ENCODE measurements at places on chromosomes 7 and 10.
A peak's percentile ranks its signal among the peaks of the same experiment; 100 is the strongest.

DNA sequence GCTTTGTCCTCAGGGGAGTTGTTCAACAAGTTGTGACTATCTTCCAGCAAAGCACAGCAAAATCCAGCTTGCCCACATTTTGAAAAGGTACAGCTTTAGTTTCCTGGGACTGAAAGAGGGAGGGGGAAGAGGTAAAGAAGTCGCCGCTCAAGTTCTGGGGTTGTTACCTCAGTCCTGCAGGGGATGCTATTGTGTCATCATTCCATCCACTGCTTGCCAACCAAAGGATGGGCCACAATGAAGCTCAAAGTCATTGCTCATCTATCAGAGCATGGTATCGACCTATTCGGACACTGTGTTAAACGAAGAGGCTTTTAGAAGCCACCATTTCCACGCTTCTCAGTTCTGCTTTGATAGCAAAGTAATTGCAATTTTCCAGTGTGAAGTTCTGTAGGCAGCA, 34.3 kb downstream of the NPY start:
- no peak for DNase-seq
- no peaks in the 10 kb centered on the region for H3K36me3 ChIP-seq
- H3K27ac ChIP-seq: no peak overlapping the region
- H3K27me3 ChIP-seq: no peaks in the 10 kb centered on the region
- H3K4me1 ChIP-seq: no peaks in the 10 kb centered on the region
- H3K4me3 ChIP-seq: no peak overlapping the region

DNA sequence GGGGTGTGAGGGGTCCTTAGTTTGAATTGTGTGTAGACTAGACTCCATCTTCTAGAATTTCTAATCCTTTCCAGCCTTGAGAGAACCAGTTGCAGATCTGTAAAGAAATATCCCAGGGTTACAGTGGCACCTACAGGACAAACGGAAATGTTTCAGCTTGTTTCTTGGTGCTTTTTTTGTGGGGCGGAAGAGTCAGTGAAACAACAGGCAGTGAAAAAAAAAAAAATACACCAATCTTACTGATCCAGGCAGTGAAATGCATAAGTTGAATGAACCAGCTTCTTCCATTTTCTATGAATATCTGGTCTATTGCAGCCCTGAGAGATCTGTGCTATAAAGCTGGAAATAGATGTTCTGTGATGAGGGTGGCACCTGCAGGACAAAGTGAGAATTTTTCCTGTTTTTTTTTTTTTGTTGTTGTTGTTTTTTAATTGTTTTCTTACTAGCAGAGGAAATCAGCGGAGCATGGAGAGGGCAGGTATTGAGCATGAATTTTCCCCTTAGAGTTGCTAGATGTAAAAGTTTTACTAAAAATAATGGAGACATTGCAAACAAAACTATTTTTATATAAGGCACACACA, 81.9 kb upstream of the DYNC1I1 start:
- H3K4me1 ChIP-seq: no peaks in the 10 kb centered on the region
- no peaks in the 10 kb centered on the region for H3K36me3 ChIP-seq
- DNase-seq: no peak
- H3K4me3 ChIP-seq: no peak overlapping the region

DNA sequence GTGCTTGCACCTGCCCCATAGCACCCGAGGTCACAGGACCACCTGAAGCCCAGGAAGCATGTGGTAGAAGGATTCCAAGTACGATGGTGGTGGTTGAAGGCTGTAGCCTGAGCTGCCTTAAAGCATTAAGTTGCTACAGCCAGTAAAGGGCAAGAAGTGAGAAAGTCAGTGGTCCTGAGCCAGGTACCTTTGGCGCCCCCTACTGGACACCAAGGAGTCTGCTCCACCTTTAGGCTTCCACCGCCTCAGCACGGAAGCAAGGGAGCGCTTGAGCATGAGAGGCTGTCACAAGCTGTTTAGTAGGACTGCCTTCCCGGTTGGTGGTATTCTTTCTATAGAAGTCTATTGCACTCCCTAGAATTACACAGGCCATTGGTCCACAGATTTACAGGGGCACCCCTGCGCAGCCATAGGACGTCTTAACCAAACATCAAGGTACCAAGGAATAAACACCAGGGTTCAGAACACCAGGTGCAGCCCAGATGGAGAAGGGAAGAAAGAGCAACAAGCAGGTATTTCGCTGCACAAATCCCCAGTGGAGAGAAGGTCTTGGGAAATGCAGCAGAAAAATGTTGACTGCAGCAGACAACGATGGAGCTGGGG, 2.2 kb downstream of the CRTAC1 start:
- no peaks in the 10 kb centered on the region for H3K36me3 ChIP-seq
- H3K4me3 ChIP-seq: no peak overlapping the region
- peak; percentile 79 for DNase-seq
- H3K27ac ChIP-seq: no peak overlapping the region
- H3K27me3 ChIP-seq: peaks cover 65% of the 10 kb centered on the region
- H3K4me1 ChIP-seq: peaks cover 13% of the 10 kb centered on the region

GRCh38 chr10:104337985-104338735, at the start of gene ITPRIP:
ITPRIP (minus strand) TSS chr10:104338465; CDS start chr10:104316051, 22,414 bp downstream.
- peak; percentile 89 for DNase-seq
- peak within 1 kb of the TSS; percentile 91 for H3K4me3 ChIP-seq
- H3K27ac ChIP-seq: peak within 1 kb of the TSS; percentile 97
- peaks cover 52% of the 10 kb centered on the region for H3K4me1 ChIP-seq
- H3K27me3 ChIP-seq: no peaks in the 10 kb centered on the region
- peaks cover 4% of the 10 kb centered on the region for H3K36me3 ChIP-seq

- H3K27ac ChIP-seq: peak within 1 kb of the TSS; percentile 68
- no peaks in the 10 kb centered on the region for H3K27me3 ChIP-seq
- peaks cover 14% of the 10 kb centered on the region for H3K4me1 ChIP-seq
- peak within 1 kb of the TSS; percentile 80 for H3K4me3 ChIP-seq
- H3K36me3 ChIP-seq: no peaks in the 10 kb centered on the region
- peak; percentile 87 for DNase-seq
These were observed at the start of gene HTRA1 for GRCh38 chr10:122461367-122461728. HTRA1 (plus strand) TSS chr10:122461553; CDS start chr10:122461653, 100 bp downstream.

- no peaks in the 10 kb centered on the region for H3K36me3 ChIP-seq
- no peak for DNase-seq
- H3K27ac ChIP-seq: no peak overlapping the region
- H3K27me3 ChIP-seq: peaks cover 9% of the 10 kb centered on the region
- no peak overlapping the region for H3K4me3 ChIP-seq
- H3K4me1 ChIP-seq: no peaks in the 10 kb centered on the region
These were observed 391.3 kb downstream of the DNAJB6 start for GRCh38 chr7:157727964-157728615.

DNA sequence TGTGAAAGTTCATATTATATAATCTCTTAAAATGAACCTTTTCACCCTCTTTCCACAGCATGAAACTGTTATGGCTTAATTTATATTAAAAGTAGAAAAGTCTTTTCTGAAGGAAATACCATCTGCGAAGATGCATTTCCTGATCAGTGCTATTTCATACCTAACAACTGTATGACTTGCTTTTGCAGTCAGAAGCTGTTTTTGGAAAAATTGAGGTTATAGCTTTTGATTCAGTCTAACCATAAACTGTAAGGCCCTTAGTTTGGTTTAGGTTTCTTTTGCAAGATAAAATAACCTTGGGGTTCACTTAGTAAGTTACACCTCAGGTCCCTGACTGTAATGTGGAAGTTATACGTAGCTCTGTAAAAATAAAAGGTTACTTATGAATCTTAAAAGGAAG, 22.7 kb upstream of the PARP12 start:
- no peak overlapping the region for H3K27ac ChIP-seq
- H3K36me3 ChIP-seq: peaks cover 18% of the 10 kb centered on the region
- DNase-seq: no peak
- H3K4me1 ChIP-seq: no peaks in the 10 kb centered on the region
- no peaks in the 10 kb centered on the region for H3K27me3 ChIP-seq

DNA sequence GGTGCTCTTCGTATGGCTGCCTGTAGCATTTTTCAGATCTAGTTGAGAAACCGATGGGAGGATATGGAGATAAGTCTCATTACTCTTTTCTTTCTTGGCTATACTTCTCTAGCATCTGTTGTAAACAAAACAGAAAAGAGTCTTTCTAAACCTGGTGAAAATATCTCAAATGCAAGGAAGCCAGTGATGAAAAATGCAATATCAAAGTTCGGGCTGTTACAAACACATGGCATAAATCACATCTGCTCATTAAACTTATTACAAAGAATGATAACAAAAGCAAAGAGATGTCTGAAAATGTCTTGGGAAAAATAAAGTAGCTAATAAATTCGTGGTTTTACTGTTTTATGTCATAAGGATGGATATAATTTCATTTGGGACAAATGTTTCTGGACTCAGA, 71.8 kb upstream of the IGFBP3 start:
- no peaks in the 10 kb centered on the region for H3K36me3 ChIP-seq
- H3K27me3 ChIP-seq: no peaks in the 10 kb centered on the region
- H3K4me3 ChIP-seq: no peak overlapping the region
- no peak overlapping the region for H3K27ac ChIP-seq
- no peaks in the 10 kb centered on the region for H3K4me1 ChIP-seq

DNA sequence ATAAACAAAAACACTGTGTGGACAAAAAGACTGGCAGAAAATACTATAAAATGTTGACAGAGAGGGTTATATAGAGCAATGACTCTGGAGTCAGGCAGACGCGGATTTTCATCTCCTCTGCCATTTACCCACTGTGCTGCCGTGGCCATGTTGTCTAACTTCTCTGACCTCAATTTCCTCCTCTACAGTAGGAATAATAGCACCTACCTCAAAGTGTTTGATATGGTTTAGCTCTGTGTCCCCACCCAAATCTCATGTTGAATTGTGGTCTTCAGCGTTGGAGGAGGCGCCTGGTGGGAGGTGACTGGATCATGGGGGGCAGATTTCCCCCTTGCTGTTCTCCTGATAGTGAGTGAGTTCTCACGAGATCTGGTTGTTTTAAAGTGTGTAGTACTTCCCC, 78.2 kb upstream of the CALN1 start:
- H3K27ac ChIP-seq: no peak overlapping the region
- no peak overlapping the region for H3K4me3 ChIP-seq
- DNase-seq: no peak
- H3K27me3 ChIP-seq: no peaks in the 10 kb centered on the region
- no peaks in the 10 kb centered on the region for H3K36me3 ChIP-seq

GRCh38 chr10:67607472-67607871, 88.5 kb downstream of the CTNNA3 start:
- no peaks in the 10 kb centered on the region for H3K4me1 ChIP-seq
- no peak overlapping the region for H3K4me3 ChIP-seq
- no peaks in the 10 kb centered on the region for H3K36me3 ChIP-seq
- H3K27ac ChIP-seq: no peak overlapping the region
- no peaks in the 10 kb centered on the region for H3K27me3 ChIP-seq

DNA sequence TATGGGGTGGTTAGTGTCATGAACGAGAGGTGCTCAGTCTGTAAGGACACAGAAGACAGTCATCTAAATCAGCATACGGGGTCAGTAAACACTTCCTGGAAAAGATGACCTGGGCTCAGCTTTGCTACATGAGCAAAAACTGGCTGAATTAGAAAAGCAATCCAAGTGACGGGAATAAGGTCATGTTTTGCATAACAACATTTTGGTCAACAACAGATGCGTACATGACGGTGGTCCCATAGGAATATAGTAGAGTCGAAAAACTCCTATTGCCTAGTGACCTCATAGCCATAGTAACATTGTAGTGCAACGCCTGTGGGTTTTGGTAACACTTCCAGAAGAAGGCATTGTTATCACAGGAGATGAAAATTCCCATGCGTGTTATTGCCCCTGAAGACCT, 92.9 kb downstream of the CTNNA3 start:
- no peaks in the 10 kb centered on the region for H3K4me1 ChIP-seq
- H3K36me3 ChIP-seq: no peaks in the 10 kb centered on the region
- no peak for DNase-seq
- H3K27ac ChIP-seq: no peak overlapping the region
- H3K4me3 ChIP-seq: no peak overlapping the region
- no peaks in the 10 kb centered on the region for H3K27me3 ChIP-seq

DNA sequence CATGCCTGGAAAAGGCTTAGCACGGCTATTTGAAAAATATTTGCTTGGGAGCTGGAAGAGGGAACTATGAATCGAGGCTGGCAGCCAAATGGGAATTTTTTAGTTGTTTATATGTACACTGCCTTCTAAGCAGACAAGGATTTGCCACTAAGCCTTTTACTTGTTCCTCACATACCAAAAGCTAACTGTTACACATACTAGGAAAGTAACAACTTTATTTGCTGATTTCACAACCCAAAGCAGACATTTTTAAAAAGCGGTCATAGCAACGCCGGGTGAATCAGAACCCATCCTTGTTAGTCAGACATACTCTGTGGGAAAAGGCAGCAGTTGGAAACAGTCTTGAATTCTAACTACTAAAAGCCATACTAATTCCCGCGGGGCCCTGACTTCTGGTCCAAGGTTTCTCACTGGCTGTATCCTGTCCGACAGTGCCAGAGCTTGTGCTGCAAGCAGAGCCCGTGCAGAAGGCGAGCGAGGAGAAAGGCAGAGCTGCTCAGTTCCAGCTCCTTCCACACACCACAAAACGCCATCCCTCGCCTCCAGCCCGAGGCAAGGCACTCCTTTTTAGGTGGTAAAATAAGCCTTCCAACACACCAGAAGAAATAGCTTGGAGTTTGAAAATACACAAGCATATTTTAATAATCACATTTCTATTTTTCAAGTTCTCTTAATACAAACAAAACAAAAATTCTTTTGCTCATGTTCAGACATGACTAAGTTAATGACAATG, 89.2 kb downstream of the RNF216 start:
- DNase-seq: no peak
- no peaks in the 10 kb centered on the region for H3K27me3 ChIP-seq
- H3K27ac ChIP-seq: peak overlapping the region; percentile 77

DNA sequence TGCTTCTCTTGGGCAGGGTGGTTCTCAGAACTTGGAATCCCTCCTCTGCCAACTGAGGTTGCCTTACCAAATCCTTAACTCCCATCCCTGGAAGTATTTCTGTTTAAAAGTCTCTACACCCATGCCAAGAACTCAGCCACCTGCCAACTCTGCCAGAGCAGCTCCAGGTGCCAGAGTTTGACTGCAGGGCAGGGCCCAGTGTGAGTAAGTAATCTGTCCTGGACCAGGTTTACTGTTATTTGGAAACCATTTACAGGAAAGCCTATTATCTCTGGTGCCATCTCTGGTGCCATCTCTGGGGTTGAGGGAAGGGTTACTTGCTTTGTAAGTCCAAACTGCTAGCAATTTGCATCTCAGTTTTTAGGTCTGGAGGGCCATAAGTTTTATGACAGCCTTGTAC, 2.5 kb downstream of the TSPAN15 start:
- no peaks in the 10 kb centered on the region for H3K27me3 ChIP-seq
- H3K27ac ChIP-seq: no peak overlapping the region
- no peaks in the 10 kb centered on the region for H3K36me3 ChIP-seq
- H3K4me3 ChIP-seq: no peak overlapping the region
- H3K4me1 ChIP-seq: peaks cover 42% of the 10 kb centered on the region

DNA sequence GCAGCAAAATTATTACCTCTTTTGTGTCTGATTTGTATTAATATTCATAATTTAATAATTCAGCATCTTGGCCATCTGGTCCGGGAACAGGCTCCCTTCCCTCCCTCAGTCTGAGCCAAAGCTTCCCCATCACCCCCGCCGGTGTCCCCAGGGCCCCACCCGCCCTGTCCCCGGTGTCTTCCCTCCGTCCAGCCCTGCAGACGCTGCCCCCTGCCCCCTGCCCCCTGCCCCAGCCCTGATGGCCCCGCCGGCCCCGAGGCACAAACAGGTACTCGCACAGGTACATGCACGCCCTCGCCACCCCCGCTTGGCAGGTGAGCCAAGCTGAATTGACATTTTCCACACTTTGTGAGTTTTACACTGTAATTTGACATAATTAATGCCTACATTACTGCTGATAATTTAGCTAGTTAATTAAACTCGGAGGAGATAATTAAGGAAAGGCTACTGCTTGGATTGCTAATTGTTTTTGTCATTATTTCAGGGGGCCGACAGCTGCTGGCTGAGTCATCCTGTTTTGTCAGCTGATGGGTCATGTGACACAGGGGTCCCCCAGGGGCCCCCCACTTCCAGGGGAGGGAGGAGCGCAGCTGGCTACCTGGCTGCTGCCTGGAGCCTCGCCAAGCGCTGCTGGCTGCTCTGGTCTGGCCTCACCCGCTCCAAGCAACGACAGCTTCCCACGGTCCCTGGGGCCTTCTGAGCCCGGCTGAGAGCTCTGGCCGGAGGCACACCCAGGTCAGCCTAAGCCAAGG, 36.6 kb downstream of the MICALL2 start:
- no peak for DNase-seq
- H3K4me3 ChIP-seq: no peak overlapping the region
- H3K27me3 ChIP-seq: peaks cover 16% of the 10 kb centered on the region

All from upper lobe of right lung (tissue), 1 donor.